AML-193 (cell line): ENCODE measurements at places on chromosomes 5 and 9.

- no peak for DNase-seq
These were observed 41.5 kb upstream of the DIRAS2 start for GRCh38 chr9:90684106-90684505.

GRCh38 chr5:39201781-39202596, 17.4 kb downstream of the FYB1 start:
- no peak for DNase-seq

DNA sequence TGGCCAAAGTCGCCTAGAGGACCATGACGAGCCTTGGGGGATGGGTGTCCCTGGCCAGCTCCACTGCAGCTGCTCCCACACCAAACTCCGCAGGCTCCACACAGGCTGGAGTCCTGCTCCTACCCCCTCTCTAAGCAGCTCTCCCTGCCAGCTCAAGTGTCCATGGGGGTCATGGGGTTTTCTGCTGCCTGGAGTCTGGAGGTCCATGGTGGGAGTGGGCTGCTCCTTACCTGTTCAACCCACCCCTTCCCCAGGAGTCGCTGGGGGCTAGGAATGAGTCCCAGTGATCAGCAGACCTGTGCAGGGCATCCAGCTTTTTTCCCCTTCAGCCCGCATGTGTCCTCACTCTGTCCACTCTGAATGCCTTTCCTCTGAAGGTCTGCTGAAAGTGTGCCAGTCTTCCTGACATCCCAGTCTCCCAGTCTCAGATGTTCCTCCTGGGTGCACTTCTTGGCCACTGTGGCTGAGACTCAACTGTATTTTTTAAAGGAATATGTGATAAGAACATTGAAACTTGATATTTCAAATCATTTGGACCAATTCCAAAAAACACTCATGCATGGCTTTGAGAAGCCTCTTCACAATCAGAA, 261.3 kb upstream of the ANKH start:
- DNase-seq: no peak

GRCh38 chr9:114083666-114084065, 5.6 kb upstream of the AMBP start:
- no peak for DNase-seq

DNA sequence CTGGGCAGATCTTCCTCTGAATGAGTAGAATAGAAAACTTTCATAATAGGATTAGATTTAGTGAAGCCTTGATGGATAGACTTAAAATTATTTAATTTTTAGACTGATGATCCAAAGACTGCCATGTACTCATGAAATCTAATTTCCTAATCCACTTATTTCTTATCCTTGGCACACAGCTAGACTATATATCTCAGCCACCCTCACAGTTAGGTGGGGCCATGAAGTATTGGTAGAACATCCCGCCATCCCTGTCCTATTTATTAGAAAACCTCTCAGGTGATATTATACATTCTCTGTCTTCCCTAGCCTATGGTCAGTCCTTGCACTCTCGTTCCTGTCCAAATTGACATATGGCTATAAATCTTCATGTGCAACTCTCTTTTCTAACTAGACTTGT, 110.9 kb downstream of the FAM170A start:
- no peak for DNase-seq
